ENCODE measurements at places on chromosomes 12 and 14. TPM values are rescaled to one million over a fixed set of nuclear protein-coding genes. Genes with fewer than 3 reads are reported as not detected.
A peak's percentile ranks its signal among the peaks of the same experiment; 100 is the strongest.

Gene RESF1
- total RNA-seq = 15.7 TPM

DNA sequence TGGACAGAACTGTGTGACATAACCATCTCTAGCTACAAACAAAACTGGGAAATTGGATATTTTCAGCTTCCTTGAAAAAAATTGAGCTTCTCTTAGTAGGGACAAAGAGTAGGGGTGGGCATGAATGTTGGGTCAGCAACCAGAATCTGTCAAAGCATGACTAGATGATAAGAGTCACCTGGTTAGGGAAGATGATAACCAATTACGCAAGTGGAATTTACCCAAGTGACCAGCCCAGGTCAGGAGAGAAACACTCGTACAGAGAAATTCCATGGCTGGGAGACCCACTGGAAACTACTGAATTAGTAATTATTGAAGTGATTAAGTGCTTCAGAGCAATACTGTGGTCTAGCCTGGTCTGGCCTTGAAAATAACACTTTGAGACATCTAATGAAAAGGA, 36.3 kb upstream of the C12orf75 start:
- no peak for DNase-seq

DNA sequence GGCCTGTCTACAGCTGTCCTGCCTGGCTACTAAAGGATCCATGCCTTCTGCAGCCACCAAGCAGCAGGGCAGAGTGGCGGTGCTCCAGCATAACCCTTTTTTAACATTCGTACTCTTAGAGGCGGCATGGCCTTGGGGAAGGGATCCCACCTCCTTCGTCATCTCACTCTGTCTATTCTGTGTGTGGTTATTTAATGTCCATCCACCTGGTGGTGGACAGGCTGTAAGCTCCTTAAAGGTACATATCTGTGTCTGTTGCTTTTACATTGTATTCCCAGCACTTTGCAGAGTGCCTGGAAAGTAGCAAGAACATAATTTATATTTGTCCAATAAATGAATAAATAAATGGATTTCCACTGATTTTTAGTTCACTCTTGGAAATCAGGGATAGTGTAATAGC, 15.7 kb upstream of the ACOT1 start:
- no peak for DNase-seq

Gene TAS2R43
- 0.42 TPM for total RNA-seq

DNA sequence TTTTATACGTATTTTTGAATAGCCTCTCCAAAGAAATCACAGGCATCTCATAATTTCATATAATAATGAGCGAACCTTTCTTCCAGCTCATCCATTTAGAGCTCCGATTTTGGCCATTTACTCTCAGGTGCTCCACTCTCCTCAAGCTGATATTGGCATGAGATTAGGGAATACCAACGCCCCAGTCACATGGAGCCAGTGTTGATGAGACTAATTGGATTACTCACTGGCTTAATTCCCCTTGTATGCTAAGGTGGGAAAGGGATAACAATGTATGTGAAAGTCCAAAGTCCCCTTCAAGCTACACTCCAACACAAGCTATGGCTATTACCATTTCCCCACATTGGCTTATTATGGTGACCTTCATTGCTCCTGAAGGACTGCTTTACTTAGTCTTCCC, 76.6 kb upstream of the NAV3 start:
- DNase-seq = no peak

DNA sequence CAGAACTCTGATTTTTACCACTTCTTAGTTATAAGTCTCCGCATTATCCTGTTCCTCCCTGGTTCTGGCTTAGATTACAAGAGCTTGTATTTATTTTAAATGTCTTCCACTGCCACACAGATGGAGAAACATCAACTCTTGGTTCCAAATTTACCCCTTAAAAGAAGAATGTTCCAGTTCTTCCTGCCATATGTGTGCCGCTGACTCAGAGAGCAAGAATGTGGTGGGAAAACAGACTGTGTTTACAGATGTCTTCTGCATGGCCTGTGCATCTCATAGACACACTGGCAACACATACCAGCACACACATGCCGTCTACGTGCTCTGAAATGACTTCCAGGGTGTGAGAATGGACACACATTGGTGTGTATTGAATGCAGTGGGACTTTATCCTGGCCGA, 383.0 kb downstream of the LRIG3 start:
- no peak for DNase-seq

DNA sequence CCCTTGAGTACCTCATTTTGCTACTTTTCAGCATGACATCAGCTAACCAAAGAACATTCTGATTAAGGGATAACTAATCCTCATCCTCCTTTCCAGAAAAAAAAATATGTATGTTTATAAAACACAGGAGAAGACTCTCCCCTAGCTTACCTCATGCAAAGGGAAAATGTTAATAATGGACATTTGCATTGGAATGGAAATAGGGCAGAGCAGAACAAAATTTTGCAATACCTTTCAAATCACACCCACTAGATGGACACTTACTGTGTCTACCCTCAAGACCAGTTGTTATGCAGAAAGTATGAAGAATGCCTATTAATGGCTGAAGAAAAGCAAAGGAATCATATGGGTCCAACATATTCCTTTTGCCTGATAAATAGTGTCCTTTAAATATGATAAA, 8.9 kb upstream of the SLCO1A2 start:
- DNase-seq = no peak

Gene CLEC4A
- 0.40 TPM for total RNA-seq

GRCh38 chr12:8987163-8987562, 2.2 kb upstream of the KLRG1 start:
- no peak for DNase-seq

GRCh38 chr14:67883717-67884116, 64.1 kb downstream of the RAD51B start:
- DNase-seq = peak; percentile 37

Measured in SK-MEL-5 (cell line).